ENCODE measurements at places on chromosomes 11 and 22.

DNA sequence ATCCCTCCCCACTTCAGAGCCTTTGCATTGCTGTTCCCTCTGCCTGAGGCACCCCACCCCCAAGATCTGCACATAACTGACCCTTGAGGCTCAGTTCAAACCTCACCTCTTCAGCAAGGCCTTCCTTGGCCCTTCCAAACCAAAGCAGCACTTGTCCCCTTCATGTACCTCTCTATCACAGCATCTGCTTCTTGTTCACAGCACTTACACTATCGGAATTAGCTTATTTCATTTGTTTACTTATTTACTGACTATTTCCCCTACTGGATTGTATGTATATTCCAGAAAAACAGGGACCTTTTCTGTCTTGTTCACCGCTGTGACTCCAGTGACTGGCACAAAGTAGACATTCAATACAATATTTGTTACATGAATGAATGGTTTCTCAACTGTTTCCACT is 38.0 kb downstream of the HORMAD2 start:
- no peak for DNase-seq

- no peak for DNase-seq
These were observed 5.5 kb downstream of the LRRC74B start for GRCh38 chr22:21051145-21051830.

GRCh38 chr22:43066134-43066533 is 23.1 kb downstream of the TTLL1 start:
- no peak for DNase-seq

- no peak for DNase-seq
These were observed 3.0 kb downstream of the PRSS23 start for GRCh38 chr11:86803136-86804045.

DNA sequence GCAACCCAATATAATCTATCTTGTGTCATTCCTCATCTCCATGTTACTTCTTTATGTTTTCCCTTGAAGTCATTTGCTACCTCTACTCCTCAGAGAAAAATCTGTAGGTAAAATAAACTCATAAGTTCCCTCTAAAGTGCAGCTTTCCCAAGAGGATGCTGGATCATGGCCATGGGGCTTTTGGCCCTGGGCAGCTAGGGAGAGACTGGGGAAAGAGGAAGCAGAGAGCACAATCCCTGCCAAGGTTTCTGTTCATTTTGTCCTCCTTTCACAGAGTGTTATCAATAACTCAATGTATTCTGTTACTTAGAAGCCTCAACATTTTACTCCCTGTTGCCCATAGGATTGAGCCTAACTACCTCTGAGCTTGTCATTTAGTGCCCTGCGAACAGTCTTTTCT is 9.0 kb downstream of the RNF121 start:
- no peak for DNase-seq

GRCh38 chr11:13635804-13636203 is 32.7 kb upstream of the FAR1 start:
- no peak for DNase-seq

- no peak for DNase-seq
These were observed 122.2 kb upstream of the PDGFD start for GRCh38 chr11:104286129-104286528.

GRCh38 chr11:69121621-69122325 is 34.0 kb upstream of the SMIM38 start:
- DNase-seq, result no peak

DNA sequence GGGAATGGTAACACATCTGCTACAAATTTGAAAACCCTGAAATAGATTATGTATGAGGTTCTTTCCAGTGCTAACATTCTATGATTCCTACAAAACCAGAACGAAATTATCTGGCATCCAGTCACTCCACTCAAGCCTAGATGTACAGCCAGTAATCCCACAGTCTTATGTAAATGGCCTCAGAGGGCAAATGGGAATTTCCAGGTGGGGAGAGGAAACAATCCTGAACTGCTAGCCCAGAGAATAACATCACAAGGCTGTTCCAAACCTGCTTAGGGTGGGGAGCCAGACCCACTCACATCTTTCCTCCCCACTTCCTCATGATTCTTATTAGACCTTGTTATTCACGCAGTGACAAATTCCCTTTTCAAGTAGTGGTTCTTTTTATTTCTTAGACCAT is 3.5 kb downstream of the FIBIN start:
- DNase-seq, result no peak

GRCh38 chr11:7196396-7197146 is 55.1 kb upstream of the SYT9 start:
- DNase-seq, result no peak

- no peak for DNase-seq
These were observed 91.1 kb upstream of the KCNA4 start for GRCh38 chr11:30107899-30108298.

GRCh38 chr22:23450434-23450795 is 129.7 kb downstream of the IGLL1 start:
- no peak for DNase-seq

DNA sequence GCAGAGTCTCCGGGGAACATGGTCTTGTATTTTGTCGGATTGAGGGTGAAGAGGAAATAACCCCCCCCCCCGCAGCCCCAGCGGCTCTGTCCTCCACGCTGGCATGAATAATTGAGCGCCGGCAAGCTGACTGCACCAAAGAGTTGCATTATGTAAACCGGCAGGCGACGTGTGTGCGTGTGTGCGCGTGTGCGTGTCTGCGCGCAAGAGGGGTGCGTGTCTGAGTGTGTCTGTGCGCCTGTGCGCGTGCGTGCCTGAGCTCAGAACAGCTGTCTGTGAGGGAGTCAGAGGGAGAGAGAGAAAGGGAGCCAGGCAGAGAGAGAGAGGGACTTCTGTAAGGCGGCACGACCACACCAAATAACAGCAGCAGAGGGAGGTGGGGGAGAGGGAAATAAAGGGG is 94.4 kb downstream of the SCN3B start:
- no peak for DNase-seq

GRCh38 chr11:121645001-121645400 is 192.2 kb upstream of the SORL1-AS1 start:
- no peak for DNase-seq

DNA sequence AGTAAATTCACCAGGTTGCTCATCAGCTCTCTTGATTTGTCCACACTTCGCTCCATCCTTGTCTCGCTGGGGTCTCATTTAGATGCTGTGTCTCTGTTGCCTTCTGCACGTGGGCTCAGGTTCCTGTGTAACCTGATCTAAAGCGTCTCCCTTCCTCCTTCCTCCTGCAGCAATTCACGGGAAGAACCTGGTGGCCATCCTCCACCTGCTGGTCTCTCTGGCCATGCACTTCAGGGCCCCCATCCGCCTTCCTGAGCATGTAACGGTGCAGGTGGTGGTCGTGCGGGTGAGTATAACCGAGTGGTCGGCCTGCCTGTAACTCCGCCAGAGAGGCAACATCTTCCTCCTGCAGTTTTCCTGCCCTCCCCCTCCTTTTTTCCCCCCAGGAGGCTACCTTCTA is 48.0 kb upstream of the PARVG start:
- no peak for DNase-seq

GRCh38 chr22:37222440-37222971 is 10.2 kb upstream of the SSTR3 start:
- DNase-seq, result peak; percentile 27

GRCh38 chr11:113873236-113873626 is 2.1 kb downstream of the USP28 start:
- DNase-seq, result no peak

GRCh38 chr11:80638296-80638695 is 1197.5 kb upstream of the TENM4 start:
- no peak for DNase-seq

GRCh38 chr11:66313321-66314185 is 3.3 kb downstream of the CD248 start:
- no peak for DNase-seq

GRCh38 chr22:19905347-19906276 is 36.0 kb upstream of the COMT start:
- DNase-seq, result no peak

DNA sequence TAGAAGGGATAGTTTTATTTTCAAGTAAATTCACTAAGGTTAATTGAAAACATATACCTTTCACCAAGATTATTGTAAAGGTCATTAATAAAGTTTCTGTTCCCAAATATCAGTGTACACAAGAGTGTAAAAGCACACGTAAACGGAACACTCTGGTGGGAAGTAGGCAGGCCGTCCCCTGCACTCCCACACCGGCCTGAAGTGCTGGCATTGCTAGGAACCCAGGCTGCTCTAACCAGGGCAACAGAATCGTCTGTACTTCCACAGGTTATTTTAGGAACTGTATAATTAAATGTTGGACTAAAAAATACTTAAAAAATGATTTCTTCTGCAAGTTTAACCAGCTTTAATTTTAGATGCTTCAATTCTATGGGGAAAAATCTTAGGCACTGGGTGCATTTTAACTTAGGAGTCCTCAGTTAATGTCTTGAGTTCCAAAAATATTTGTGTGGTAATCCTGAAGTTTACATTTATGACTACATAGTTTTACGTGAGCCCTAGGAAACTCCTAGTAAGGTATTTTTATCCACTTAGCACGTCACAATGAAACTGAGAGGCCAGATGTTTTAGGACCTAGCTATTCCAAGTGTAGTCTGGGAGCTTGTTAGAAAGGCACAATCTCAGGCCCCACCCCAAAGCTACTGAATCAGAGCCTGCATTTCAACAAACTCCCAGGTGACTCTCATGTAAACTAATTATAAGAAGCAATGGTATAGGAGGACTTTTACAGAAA is 31.2 kb downstream of the KMT5B start:
- DNase-seq, result no peak

GRCh38 chr11:42770444-42771065 is 541.2 kb upstream of the API5 start:
- DNase-seq, result no peak

- no peak for DNase-seq
These were observed 67.3 kb downstream of the PTPRJ start for GRCh38 chr11:48047616-48048015.

GRCh38 chr11:73275381-73275750 is 3.2 kb downstream of the P2RY6 start:
- no peak for DNase-seq

- DNase-seq, result no peak
These were observed 71.2 kb downstream of the PHF21A start for GRCh38 chr11:46050003-46050461.

- no peak for DNase-seq
These were observed 9.8 kb upstream of the TBX1 start for GRCh38 chr22:19750507-19751490.

- no peak for DNase-seq
These were observed 907 bp downstream of the MCHR1 start for GRCh38 chr22:40679964-40680818.

GRCh38 chr22:38741166-38741565 is 14.6 kb downstream of the SUN2 start:
- no peak for DNase-seq

- DNase-seq, result no peak
These were observed 488 bp upstream of the SELENOM start for GRCh38 chr22:31107894-31108218.

- DNase-seq, result peak; percentile 12
These were observed 4.3 kb downstream of the CD59 start for GRCh38 chr11:33731723-33732531.

GRCh38 chr11:111969344-111969743 is 32.2 kb downstream of the DIXDC1 start:
- DNase-seq, result no peak

DNA sequence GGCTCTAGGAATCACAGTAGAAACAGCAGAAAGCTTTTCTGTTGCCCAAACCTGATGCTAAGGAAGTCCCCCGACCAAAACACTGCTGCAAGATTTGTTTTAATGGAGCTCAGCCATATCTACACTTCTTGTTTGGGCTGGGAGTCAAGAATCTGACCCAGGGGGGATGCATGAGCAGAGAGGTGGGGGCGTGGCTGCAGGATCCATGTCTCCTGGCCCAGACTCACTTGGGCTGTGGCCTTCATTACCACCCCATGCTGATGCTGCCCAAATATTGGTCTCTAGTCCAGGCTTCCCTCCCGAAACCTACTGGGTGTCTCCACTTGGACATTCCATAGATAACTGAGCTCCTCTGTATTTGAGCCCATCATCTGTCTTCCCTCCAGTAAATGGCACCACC is 361.5 kb upstream of the LARGE1 start:
- no peak for DNase-seq

- no peak for DNase-seq
These were observed 1417.4 kb downstream of the TBC1D22A start for GRCh38 chr22:48179571-48180546.

DNA sequence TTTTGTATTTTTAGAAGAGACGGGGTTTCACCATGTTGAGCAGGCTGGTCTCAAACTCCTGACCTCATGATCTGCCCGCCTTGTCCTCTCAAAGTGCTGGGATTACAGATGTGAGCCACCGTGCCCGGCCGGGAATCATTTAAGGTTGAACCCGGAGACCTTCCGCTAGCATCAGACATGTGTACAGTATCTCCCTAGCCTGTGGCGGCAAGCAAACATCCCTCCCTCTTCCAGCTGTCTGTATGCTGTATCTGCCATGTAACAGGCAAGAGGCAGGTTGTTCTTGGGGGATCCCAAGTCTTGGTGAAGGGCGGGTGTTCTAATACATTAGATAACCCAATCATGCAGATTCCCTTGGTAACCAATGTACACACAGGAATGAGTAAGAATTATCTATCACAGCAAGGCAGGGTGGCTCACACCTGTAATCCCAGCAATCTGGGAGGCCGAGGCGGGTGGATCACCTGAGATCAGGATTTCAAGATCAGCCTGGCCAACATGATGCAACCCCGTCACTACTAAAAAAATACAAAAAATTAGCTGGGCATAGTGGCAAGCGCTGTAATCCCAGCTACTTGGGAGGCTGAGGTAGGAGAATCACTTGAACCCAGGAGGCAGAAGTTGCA is 58.1 kb upstream of the RBFOX2 start:
- DNase-seq, result no peak

- no peak for DNase-seq
These were observed 178.2 kb upstream of the TMEM45B start for GRCh38 chr11:129637473-129637872.

DNA sequence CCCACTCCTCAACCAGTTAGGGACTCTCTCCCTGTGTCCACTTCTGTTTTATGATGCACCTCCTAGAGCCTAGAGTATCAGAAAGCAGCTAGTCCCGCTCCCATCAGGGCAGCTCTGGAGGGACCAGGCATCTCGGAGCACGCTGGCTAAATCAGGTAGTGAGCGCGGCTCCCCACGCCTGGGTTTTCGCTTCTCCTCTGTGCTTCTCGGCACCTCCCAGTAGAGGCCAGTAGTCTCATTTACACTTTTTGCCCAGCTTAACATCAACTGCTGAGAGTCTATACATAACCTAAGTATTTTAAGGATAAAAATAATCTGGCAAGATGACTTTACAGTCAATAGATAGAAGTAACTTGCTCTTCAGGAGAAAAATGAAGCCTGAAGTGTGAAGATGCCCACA is 473.8 kb downstream of the OPCML start:
- DNase-seq, result no peak

All from activated CD4-positive, CD25-positive, alpha-beta regulatory T cell (primary cell).